ENCODE measurements at places on chromosomes 2 and 18.

DNA sequence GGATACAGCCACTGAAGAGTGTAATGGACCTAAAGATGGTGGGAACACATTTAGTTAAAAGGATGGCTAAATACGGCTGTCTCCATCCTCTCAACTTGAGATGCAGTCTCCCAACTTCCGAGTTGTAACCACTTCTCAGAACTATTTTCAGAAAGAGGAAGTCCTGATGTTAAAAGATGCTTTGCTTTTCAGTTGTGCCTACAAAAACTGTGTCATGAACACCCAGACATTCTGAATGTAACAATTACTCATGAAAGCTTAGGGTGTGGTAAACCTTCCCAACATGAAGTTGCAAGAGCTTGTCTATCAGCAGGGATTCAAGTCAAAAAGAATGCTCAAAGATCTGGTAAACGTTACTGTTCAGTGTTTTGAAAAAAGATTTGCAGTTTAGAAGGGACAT is 147.9 kb downstream of the DOCK10 start:
- no peak for DNase-seq

DNA sequence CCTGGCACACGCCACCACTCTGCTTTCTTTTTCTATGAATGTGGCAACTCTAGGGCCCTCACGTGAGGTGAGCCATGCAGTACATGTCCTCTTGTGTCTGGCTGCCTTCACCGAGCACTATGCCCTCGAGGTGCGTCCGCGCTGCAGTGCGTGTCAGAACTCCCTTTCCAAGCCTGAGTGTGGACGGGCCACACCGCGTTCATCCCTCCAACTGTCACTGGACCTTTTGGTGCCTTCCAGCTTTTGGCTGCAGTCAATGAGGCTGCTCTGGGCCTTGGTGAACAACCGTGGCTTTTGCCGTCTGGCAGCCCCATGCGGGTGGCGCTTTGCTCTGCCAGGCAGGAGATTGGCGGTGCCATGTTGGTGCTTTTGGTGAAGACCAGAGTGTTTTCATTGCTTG is 74.0 kb downstream of the TSHZ1 start:
- no peak for DNase-seq

DNA sequence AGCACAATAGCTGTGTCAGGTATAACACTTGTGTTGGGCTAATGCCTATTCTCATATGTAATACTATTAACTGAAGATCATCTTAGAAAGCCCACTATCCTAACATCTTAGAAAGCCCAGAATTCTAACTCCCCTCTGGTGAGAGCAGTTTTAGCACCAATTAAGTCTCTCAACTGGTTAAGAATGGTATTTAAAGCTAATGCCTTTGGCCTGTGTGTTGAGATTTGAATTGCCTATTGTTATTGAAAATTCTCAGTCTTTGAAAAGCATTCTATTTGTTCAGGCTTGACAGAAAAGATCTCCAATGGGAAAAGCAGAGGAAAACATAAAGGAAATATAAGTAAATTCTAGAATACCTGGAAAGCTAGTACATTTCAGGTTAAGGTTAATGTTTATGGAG is 352.5 kb downstream of the ARHGAP15 start:
- no peak for DNase-seq

- no peak for DNase-seq
These were observed 574 bp downstream of the NIFK start for GRCh38 chr2:121736140-121736461.

DNA sequence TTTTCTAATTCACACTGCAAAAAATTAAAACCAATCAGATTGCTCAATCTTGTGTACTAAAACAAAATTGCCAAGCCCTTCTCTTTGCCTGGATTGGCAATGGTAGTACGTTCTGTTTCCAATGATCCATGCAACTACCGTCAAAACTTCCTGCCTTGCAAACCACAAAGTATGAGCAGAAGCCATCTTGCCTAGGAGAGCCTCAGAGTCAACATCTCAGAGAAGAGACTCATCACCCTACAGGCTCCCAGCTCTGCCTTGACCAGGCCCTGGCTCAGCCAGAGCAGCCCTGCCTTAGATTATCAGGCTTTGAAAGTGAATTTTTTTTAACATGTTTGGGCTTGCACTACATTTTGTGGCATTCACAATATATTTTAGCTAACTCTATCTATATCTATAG is 574.1 kb downstream of the SATB2 start:
- no peak for DNase-seq

DNA sequence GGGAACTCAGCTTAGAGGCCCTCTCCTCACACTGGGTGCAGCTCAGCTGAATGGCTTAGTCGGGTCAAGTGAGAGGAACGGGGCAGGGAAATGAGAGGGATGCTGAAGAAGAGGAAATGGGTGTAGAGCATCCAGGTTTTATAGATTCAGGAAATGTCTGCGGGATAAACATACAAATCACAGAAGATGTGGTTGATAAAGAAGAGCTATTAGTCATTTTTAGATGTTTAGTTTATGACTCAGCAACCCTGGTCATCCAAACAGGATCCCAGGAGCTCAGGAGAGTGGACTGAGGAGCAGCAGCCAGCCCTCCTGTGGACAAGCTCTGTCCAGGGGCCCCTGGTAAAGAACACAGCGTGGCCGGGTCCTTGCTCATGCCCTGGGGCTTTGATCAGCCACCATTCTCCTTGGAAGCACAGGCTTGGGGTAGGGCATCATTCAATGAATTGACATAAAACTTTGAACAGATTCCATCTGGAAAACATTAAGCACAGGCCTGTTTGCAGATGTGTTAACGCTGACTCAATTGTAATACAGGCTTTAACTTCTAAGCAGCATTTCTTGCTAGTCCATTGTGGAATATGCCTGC is 83.0 kb downstream of the NPAS2 start:
- DNase-seq = no peak

DNA sequence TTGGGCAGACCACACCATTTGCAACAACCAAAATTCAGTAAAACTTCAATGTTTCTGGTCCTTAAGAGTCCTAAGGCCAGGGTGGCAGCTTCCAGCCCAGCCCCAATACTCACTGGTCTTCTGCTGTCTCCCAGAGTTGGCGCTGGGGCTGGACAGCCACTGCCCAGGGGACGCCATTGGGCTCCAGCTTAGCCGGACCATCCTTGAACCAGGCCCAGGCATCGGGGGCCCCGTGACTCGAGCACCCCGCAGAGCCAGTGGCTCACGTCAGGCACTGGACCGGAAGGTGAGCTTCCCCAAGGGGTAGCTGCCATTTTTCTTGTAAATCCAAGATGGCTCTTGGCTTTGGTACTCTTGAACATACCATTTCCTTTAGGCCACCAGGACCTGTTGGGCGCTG is 21.8 kb downstream of the SNED1 start:
- DNase-seq = no peak

GRCh38 chr18:57258131-57258777 is 94.1 kb upstream of the ST8SIA3 start:
- DNase-seq = no peak

DNA sequence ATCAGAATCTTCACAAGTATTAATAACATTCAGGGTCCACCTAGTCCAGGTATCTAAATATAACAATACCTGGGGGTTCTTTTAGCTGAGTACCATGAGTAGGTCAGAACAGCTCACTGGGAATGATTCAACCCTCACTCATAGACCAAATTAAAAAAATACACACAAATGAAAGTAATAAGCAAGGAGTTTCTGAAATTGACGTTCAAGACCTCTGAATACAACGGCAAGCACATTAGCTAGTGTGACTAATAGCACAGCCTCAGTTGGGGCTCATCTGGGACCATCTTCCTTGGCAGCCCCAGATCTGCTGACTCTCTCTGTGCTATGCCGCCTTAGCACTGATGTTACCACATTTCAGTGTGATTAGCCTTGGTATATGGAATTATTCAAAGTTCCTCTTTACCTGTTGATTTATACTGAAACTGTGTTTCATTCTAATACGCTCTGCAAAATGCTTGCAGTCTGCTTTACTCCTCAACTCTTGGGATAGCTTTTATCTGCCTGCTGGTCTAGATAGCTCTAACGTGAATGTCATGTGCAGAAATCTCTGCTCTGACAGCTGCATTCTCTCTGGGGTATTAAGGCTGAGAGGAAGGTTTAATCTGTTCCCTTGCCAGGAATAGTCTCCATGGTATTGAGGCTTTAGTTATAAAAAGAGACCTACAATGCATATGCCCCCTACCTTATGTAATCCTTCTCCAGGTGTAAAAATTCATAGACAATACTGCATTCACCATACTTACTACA is 153.3 kb downstream of the METTL4 start:
- DNase-seq = no peak

- no peak for DNase-seq
These were observed 34.8 kb downstream of the USP34 start for GRCh38 chr2:61436092-61436491.

DNA sequence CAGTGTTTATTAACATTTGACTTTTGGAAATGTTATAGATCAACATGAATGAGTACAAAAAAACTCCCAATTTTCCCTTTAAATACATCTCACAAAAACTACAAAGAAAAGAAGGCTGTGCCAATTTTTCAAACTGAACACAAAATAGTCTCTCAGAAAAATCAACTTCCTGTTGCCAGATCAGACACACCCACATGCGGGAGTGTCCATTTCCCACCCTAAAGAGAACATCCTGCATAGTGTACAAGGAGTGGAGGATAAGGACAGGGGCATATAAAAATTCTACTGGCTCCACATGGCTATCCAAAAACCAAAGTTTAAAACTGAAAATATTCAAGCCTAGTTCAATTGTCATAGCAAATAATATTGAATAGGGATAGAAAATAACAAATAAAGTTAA is 165.3 kb downstream of the ATAD2B start:
- DNase-seq = no peak

DNA sequence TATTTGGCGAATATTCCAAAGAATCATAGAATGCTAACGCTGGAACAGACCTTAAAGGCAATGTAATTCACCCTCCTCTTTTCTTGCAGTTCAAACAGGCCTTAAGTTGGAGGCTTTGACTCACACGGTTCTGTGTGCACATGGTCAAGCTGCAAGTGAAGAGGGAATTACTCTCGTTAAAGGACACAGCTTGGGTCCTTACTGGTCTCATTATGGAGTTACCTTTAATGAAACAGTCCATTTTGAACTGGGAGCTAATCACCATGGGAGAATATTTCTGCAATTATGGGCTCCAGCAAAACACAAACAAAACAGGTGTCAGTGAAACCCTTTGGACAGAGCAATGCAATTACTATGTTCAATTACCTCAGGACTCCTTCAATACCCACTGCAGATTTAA is 135.5 kb downstream of the GAREM1 start:
- DNase-seq = no peak

GRCh38 chr2:49677227-49677626 is 522.9 kb upstream of the FSHR start:
- DNase-seq = no peak

GRCh38 chr18:32425466-32425865 is 45.2 kb downstream of the GAREM1 start:
- no peak for DNase-seq

- DNase-seq = no peak
These were observed 57.5 kb downstream of the HS1BP3 start for GRCh38 chr2:20593072-20594034.

- DNase-seq = no peak
These were observed 115.7 kb downstream of the ZNF385B start for GRCh38 chr2:179745635-179746256.

- no peak for DNase-seq
These were observed 41.5 kb upstream of the GPC1 start for GRCh38 chr2:240393831-240394410.

DNA sequence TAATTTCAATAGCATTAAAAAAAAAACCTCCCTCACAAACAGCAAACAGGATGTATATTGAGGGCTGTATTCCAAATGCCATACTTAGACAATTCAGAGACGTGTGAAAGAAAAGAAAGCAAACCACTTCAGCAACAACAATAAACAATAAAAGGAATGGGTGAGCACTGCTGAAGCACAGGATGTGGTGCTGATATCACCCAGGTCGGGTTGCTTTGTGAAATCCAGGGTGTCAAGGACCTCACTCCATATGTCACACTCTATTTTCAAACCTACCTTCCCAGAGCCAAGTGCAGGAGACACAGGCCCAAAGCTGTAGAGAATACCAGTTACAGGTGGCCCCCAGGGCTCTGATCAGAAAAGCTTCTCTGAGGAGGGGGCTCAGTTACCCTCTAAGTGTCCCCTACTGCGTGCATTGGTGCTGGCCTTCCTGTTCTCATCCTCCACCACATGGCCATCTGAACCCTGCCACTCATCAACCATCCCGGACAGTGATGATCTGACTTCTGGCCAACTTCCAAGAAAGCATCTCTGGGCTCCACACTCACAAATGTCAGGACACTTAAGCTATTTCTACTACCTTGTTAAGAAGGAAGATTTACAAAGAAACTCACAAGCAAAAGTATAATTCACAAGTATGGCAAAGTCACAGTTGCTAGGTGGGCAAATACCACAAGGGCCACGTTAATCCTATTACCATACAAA is 363.0 kb downstream of the SS18 start:
- DNase-seq = no peak

- no peak for DNase-seq
These were observed 1366.3 kb upstream of the TMEFF2 start for GRCh38 chr2:193561054-193561453.

- no peak for DNase-seq
These were observed 25.2 kb upstream of the LCLAT1 start for GRCh38 chr2:30421604-30422443.

DNA sequence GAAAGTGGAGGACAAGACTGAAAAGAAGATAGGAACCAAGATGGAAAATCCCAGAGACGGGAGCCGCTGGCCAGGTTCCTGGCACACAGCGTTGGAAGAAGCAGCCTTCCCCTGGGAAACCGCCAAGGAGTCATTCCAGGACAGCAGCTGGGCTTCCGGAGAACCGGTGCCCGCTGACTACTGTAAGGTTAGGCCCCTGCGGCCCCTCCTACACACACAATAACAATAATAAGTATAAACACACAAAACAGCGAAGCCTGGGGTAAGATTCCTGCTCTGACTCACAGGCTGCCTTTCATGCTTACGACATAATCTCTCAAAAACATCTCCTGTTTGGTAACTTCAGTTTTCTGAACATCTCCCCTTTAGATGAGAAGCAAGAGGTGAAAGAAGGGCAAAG is 28.1 kb upstream of the MYCN start:
- DNase-seq = no peak

DNA sequence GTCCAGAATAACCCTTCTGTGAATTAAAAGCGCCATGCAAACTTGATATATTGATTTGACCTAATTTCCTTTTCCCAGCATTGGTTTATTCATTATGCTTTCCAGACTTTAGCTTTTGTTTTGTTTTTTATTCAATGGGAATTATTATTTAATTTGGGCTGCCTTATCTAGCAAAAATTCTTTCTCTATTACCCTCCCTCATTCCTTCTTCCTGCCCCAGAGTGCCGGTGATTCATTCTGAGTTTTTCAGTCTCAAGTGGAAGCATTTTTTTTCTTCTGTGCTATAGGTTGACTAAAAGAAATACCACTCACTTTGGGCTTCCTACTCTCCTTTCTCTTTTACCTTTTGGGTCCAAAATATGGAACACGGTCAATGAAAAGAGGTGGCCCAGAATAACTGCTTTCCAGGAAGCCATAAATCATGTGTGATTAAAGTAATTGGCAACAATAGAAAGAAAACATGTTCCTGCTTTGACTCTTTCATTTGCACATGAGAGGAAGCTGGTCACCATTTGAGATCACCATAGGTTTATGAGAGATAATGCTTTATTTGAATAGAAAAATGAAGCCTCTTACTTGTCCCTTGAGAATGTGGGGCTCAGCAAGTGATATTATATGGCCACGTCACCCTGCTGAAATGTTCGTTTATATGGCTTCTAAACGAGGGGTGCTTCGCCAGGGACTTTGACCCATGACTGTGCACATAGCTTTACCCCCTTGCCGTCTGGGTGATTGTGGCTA is 422.8 kb upstream of the ZEB2 start:
- no peak for DNase-seq

Data from stimulated activated CD4-positive, alpha-beta T cell treated with anti-CD3 and anti-CD28 coated beads, Interleukin-1b, Interleukin-23, amount 100 ng/mL, for 4 hours (primary cell).